GM04504 (cell line): ENCODE measurements at places on chromosomes 1 and 21.
A peak's percentile ranks its signal among the peaks of the same experiment; 100 is the strongest.

DNA sequence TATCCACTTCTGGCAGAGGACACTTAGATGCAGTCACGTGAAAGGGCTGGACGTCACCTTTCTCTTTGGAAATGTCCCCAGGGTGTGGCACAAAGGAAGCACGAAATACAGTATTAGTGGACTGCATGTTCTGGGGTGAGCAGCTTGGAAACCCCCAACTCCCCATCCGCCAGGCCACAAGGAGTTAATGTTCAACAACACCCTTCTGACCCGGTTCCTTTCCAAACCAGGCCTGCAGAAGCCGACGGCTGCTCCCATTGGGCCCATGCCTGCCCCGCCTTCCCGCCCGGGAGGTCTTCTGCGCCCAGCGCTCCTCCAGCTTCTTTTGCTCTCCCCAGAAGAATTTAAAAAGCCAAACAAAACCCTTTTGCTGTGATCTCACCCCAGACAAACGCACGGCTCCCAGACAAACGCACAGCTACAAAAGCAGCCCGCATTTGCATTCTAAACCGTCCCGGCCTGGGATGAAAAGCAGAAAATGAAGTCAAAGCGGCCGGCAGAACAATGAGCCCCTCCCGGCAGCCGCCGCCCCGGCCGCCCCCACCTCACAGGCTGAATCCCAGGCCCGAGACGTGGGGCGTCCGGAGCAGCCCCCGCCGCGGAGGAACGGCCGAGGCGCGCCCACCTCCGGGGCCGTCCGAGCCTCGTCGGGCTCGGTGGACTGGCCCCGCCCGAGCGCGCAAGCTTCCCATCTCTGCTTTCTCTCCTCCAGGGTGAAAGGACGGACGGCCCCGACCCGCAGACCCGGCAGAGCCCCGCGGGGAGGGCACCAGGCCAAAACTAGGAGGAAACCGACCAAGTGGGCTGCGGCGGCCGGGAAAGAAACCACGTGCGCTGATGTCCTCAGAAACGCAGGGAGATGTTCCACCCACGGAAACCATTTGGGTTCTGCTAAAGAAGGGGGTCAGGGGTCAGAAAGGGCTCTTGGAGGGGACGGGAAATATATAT, 101.9 kb downstream of the PLPP3 start:
- no peak for DNase-seq

DNA sequence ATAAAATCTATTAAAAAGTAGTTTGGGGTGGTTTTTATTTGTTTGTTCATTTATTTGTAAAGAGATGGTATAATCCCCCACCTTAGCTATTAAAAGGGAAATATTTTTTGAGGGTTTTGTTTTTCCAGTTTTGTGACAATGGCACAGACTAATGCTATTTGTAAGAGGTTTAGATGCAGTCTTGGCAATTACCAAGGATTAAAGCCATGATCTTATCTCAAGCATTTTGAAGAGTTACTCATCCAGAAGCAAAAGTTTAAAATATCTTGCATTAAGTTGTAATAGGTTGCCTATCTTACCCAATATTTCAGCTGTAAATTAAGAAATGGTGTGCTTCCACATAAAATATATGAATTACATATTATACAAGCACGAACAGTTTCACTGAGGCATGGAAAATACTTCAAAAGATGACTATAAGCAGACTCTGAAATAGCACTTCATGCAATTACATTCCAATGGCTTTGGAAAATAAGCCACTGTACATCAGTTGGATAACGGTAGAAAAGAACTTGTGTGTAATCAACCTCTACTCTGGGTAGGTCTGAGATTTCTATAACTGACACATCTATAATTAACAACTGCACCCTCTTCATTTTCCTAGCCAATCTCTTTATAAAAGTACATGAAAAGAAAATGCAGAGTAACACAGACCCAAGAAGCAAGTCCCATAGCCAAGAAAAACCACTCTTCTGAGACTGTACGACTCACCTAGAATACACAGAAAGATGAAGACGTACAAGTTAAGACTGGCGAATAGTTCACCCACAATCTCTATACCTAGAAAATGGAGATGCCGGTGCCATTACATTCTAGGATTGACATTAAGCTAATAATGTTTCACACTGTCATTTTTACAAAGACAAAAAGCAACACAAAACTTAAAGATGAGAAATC, 95.2 kb downstream of the PTPN14 start:
- no peak for DNase-seq

- no peak for DNase-seq
Measured at GRCh38 chr1:60251426-60251825, 177.9 kb upstream of the C1orf87 start.

- DNase-seq, result no peak
Measured at GRCh38 chr1:177817937-177818875, 151.7 kb downstream of the SEC16B start.

DNA sequence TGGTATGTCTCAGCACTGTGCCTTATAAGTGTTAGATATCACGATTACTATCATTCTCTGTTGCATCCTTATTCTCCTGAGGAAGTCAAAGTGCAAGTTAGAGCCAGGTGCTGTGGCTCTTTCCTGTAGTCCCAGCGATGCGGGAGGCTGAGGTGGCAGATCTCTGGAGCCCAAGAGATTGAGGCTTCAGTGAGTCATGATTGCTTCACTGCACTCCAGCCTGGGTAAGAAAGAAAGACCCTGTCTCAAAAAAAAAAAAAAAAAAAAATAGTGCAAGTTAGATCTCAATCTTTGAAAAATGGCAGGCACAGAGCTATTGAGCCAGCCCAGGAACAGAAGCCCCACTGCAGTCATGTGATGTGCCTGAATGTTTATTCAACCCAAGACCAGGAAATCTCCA, 147.8 kb upstream of the POGK start:
- no peak for DNase-seq

DNA sequence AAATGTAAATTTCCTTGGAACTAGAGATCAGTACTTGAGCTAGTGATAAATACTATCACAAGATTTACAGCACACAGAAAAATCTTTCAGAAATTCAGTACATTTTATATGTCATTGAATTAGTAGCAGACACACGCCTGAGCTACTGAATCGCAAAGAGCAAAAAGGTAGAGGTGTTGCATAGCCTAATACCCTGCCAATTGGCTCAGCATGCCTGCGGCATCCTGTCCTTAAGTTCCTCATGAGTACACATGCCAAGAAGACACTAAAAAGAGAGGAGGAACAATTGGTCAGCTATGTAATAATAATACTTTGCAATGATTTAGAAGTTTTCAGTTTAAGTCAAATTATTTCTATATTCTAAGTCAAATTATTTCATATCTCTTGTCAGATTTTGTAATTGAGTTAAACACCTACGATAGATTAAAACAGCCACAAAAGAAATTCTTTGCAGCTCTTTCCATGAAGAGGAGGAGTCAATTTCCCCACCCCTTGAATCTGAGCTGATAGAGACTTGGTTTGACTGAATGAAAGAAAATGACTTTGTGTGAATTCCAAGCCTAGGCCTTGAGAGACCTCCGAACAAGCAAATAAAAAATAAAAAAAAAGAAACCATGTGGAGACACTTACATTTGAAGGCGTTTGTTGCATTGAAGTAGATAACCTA, 36.2 kb upstream of the PKN2 start:
- DNase-seq, result no peak

GRCh38 chr1:43977376-43978263, 1.4 kb upstream of the B4GALT2 start:
- DNase-seq, result no peak

DNA sequence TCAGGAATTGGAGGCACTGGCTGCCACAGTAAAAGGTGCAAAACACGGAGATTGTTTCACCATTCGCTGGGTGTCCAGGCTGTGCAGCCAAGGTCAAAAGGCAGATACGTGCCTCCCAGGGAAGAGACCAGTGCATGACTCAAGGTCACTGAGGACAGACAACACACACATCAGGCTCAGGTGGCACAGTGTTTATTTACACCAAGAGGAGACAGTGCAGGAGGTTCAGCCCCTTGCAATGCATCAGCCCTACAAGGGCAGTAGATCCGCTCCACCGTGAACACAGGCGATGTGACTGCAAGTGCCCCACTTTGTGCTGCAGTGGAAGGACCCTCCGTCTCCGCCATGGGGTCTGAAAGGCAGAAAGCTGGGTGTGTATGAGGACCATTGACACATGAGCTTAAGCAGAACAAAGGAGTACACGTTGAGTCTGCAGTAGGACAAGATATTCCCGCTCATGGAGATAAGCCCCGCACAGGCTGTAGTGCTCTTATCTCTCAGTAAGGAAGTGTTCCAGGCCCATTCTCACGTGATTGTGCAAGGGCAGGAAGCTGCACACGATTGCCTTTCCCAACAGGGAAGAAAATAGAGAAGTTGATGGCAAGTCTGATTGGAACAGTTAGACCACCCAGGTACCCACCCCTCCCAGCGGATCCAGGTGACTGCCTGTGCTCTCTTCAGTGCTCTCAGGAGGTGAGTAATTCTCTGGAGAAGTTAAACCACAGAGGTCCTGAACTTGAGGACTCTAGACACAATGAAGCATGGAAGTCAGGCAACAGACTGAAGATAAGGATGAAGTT, 37.5 kb upstream of the QSOX1 start:
- no peak for DNase-seq

DNA sequence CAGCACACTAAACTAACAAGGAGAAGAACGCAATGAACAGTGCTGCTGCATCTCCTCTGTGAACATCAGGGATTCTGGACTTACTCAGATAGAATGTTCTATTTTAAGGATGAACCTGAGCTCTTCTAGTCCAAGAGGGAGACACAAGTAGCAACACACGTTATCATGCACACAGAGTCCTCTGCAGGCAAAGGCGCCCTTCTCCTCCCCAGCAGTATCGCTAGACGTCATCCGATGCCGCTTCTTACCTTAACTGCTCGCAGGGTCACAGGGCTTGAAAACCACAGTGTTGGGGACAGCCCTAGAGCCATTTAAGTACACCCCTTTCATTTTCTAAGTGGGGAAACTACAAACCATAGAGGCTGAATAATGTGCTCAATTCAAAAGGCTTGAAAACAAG, 74.5 kb downstream of the HIVEP3 start:
- no peak for DNase-seq

GRCh38 chr1:87208931-87209330, 119.7 kb upstream of the LMO4 start:
- no peak for DNase-seq

DNA sequence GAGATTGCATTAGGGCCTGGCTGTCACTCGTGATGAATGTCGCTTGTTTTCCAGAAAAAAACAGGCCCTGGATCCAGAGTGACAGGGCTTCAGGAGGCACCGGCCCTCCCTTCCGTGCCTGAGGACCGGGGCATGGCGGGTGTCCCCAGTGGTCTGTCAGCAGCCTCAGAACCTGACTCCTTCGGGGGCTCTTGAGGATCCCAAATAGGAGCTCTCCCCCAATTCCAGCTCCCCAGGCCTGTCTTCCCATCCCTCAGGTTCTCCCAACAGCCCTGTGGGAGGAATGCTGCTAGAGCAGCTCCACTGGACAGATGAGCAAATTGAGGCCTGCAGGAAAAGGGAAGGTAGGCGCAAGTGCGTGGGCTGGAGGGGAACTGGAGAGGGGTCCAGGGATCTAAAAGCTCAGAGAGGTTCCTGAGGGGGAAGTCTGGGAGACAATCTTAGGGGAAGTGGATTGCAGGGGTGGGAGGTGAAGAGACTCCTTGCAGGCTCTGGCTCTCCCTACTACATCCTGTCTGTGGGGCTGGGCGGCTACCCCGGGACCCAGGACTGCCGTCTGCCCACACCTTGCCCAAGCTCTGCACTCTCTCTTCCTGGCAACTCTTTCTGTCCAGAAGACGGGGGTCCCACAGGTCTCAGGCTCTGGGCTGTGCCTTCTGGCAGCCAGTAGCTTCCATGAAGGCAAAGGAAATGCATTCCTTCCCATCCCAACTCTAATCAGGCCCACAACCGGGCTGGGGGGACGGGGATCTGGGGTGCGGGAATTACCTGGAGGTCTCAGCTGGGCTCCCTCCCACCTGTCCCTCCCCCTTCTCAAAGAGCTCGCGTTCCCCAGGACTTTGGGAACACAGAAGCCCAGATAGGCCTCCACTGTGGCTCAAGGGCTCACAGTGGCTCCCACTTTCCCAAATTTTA, 105.7 kb upstream of the CASZ1 start:
- DNase-seq, result no peak

GRCh38 chr1:1212780-1213344, 1.1 kb downstream of the TNFRSF4 start:
- DNase-seq, result no peak

- DNase-seq, result no peak
Measured at GRCh38 chr1:226582966-226583365, 34.4 kb downstream of the STUM start.

DNA sequence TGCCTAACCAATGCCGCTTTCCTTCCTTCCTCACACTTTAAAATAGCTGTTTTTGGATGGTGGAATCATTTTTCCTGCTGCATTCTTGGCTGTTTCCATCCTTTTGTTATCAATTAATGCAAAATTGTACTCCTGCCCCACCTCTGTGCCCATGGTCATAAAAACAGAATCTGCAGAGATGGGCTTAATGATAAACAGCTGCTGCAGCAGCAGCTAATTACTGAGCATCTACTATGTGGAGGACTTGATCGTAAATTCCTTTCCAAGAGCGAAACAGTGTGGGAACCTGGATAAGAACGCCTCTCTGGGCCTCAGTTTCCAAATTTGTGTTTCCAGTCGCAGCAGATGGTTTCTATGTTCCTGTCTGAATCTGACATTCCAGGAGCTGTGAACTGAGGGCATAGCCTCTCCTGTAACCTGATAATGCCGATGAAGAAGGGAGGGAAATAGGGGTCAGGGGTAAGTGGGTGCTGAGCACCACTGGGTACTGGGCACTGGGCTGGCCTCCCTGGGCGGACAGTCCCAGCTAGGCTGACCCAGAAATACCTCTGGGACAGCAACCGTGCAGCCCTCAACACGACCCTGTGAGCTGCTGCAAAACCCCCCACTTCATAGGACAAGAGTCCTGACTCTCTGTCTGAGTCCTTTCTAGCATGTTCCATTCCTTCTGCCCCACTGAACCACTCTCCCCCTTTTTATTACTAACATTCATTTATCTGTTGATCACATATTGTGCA, 121.7 kb downstream of the DMRTB1 start:
- DNase-seq, result no peak

- DNase-seq, result no peak
Measured at GRCh38 chr1:179821524-179821923, 56.1 kb downstream of the TOR1AIP2 start.

DNA sequence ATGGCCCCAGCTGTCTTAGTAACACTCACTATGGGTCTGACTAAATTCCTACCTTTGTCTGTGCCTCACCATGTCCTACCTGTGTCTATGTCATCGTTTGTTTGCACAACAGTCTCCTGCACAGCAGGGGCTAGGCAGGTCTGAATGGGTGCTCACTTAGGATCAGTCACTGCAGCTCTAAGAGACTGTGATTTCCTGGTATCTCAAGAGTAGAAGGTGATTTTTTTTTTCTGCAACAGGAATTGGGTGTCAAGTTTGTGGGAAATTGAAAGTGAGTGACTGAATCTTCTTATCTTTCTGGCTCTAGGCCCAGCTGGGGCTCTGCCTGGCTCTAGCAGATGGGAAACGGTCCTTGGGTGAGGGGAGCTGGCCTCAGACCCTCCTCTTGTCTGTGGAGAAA, 46.4 kb upstream of the TRABD2B start:
- no peak for DNase-seq

- DNase-seq, result peak; percentile 77
Measured at GRCh38 chr1:114282751-114283403, 129.2 kb upstream of the SYT6 start.

- DNase-seq, result no peak
Measured at GRCh38 chr1:148373192-148373925, 109.7 kb downstream of the PPIAL4G start.
